GM20000 (cell line): ENCODE measurements at places on chromosomes 1 and 21.

GRCh38 chr1:159763686-159764085 is 17.1 kb upstream of the DUSP23 start:
- no peak for DNase-seq

GRCh38 chr1:77762072-77762476 is 2.4 kb upstream of the USP33 start:
- DNase-seq = no peak

GRCh38 chr1:234526922-234527321 is 47.9 kb upstream of the TARBP1 start:
- no peak for DNase-seq

DNA sequence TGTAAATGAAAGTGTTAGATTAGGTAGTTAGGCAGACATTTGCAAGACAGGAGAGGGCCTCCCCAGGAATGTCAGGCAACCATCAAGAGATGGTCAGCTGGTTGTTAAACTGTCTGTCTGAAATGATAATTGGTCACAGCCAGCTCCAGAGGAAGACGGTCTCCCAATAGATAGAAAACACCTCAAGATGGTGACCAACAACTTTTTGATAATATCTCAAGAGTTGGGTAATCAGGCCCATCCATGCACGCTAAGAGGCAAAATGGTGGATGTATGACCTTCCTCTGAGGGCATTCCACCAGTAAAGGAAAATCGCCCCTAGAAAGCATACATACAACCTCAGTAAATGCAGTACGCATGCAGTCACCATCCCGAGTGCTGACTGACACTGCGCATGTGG is 118.2 kb downstream of the MAP3K21 start:
- no peak for DNase-seq

DNA sequence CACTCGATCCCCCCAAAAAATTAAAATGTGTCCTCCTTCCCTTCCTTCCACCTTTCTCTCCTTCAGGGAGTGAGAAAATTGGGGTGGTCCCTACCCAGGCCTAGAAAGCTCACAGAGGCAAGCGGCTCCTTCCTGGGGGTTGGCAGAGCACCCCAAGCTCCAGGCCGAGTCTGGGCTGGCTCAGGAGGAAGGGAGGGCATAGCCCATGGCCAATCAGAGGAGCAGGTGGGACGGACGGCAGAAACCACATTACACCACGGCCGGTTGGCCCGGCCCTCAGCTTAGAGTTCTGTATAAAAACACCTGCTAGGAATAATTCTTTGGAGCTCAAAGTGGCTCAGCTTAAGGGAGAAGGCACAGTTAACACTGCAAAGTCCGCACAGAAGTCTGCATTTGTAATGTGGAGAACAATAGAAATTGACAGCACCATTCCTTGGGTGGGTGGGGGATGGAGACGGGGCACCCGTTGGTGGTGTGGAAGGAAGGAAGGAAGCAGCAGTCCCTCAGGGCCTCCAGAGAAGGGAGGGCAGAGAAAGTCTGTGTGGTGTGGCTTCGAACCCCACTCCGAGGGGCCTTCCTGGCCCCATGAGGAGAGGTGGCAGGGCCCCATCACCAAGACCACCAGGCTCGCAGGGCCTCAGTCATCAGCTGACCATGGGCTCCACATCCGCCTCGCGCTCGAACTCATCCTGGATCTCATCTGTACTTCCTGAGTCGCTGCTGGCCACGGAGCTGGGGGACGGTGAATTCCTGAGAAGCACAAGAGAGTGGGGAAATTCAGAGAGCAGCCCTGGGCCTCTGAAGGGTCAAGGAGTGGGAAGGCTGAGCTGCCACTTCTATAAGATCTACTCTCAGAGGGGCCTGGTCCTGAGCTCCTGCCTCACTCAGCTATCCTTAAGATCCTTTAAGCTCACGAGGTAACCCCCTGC is 5.8 kb upstream of the ALDH4A1 start:
- DNase-seq = no peak
